ENCODE measurements at places on chromosomes 3 and 15. TPM values are rescaled to one million over a fixed set of nuclear protein-coding genes. Genes with fewer than 3 reads are reported as not detected.

Gene COX5A
- total RNA-seq, result 33.7 TPM

Gene DCBLD2
- 225 TPM for total RNA-seq

Gene GOLGA6L9
- total RNA-seq, result 1.3 TPM

Gene KIF15
- total RNA-seq, result 9.9 TPM

Gene DNAH12
- total RNA-seq, result under 0.01 TPM

Gene THPO
- total RNA-seq, result 0.86 TPM

Gene KNG1
- total RNA-seq, result not detected

Gene ATP10A
- 4.2 TPM for total RNA-seq

Gene PRICKLE2
- 36.3 TPM for total RNA-seq

Gene SPRED1
- total RNA-seq, result 55.7 TPM

Gene FBXL2
- 16.8 TPM for total RNA-seq

Gene GRIP2
- total RNA-seq, result 0.64 TPM

Gene MAGEL2
- not detected for total RNA-seq

Gene CEP97
- 14.2 TPM for total RNA-seq

Gene ZNF620
- total RNA-seq, result 0.86 TPM

Gene MAP1A
- 60.9 TPM for total RNA-seq

Gene CYP1A1
- not detected for total RNA-seq

Gene STIMATE
- total RNA-seq, result 12.6 TPM

Gene NUP210
- total RNA-seq, result under 0.01 TPM

Gene MEIS2
- total RNA-seq, result 73.0 TPM

Gene ITIH1
- total RNA-seq, result not detected

Gene ABI3BP
- 4.2 TPM for total RNA-seq

Gene RPL39L
- total RNA-seq, result 24.2 TPM

Gene TRAIP
- total RNA-seq, result 3.5 TPM

Gene PDCD6IP
- 165 TPM for total RNA-seq

Gene PRTG
- total RNA-seq, result 6.9 TPM

Measured in fibroblast of villous mesenchyme (primary cell).